ENCODE measurements at places on chromosomes 11 and 22. TPM values are rescaled to one million over a fixed set of nuclear protein-coding genes. Genes with fewer than 3 reads are reported as not detected.

GRCh38 chr11:128236506-128237498 is 350.6 kb downstream of the ETS1 start:
- DNase-seq = no peak

- DNase-seq = no peak
These were observed 75.8 kb downstream of the RAB30 start for GRCh38 chr11:82995754-82996398.

- DNase-seq = no peak
These were observed 33.2 kb downstream of the ZNF195 start for GRCh38 chr11:3345736-3346135.

DNA sequence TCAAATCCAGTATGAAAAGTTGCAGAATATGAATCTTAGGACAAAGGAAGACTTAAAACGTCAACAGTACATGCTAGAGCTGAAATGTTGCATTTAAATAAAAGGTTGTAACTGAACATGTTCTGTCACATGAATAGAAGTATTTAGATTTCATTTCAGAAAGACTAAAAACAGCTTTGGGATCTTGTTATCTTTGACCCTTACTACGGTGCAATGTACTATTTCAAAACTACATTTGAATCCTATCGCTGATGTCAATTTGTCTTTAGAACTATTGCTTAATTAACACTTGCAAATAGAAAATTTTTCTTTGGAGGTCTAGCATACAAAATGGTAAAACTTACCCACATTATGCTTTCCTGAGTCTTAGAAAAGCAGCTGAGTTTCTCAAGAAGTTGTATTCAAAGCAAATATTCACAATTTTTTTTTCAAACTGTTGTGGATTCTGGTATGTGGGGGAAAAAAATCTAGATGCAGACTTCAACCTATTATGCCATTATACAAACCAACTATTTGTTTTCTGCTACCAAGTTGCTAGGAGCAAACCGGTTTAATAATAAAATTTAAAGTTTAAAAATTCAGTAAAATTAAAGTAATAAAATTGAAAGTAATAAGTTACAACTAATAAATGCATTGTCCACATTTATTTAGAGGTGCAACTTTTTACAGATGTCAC is 25.4 kb downstream of the CSTF3 start:
- DNase-seq = no peak

GRCh38 chr11:126112547-126112946 is 49.9 kb upstream of the CDON start:
- DNase-seq = peak; percentile 81

DNA sequence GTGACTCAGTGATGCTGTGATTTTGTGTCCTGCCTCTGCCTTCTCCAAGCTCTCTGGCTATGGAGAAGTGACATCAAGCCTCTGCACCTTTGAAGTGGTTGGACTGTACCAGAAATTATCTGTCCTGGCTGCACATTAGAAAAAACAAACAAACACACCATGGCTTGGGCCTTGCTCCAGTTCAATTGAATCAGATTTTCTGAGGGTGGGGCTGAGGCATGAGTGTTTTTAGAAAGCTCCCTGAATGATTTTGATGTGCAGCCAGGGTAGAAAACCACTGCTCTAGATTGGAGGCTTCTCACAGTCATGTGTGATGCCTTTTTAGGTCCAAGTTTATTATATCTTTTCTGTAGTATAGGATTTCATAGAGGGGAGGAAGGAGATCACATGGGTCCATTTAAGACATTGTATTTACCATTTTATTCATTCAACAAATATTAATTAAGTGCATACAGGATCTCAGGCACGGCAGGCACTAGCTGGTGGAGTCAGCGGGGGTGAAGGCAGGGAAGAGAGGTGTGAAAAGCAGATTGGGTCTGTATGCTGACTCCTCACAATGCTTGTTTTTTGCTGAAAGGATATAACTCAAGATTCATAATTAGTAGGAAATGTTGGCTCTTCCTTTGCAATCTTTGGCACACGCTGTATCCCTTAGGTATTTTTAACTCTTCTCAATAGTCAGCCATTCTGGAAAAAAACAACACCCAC is 7.1 kb upstream of the VSTM5 start:
- no peak for DNase-seq

GRCh38 chr22:17376950-17377349 is 7.7 kb downstream of the CECR2 start:
- no peak for DNase-seq

DNA sequence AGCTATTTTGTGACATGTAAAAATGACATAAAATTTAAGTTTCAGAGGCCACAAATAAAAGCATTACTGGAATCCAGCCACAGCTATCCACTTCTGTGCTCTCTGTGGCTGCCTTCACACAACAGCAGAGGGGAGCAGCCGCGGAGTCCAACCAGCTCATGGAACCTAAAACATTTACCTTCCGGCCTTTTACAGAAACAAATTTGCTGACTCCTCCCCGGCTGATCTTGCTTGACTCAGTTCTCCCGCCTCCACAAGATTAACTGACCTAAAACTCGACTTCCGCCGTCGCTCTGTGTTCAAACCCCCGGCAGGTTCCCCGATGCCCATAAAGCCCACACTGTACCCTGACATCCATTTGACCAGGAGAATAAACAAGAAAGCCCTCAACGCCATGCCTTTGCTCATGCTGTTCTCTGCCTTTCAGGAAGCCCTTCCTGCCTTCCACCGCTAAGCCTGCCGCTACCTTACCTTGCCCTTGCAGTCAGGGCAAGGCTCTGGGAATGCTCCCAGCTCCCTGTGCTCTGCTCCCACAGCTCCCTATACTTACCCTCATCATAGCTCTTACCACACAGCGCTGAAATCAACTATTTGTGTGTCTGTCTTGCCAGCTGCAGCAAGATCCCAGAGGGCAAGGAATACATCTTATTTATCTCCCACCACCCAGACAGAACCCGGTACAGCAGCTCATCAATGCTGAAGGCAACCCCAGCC is 35.4 kb downstream of the MICAL3 start:
- no peak for DNase-seq

GRCh38 chr22:17086296-17086695 is 1.5 kb downstream of the IL17RA start:
- no peak for DNase-seq

GRCh38 chr11:45259592-45259991 is 26.5 kb downstream of the SYT13 start:
- no peak for DNase-seq

DNA sequence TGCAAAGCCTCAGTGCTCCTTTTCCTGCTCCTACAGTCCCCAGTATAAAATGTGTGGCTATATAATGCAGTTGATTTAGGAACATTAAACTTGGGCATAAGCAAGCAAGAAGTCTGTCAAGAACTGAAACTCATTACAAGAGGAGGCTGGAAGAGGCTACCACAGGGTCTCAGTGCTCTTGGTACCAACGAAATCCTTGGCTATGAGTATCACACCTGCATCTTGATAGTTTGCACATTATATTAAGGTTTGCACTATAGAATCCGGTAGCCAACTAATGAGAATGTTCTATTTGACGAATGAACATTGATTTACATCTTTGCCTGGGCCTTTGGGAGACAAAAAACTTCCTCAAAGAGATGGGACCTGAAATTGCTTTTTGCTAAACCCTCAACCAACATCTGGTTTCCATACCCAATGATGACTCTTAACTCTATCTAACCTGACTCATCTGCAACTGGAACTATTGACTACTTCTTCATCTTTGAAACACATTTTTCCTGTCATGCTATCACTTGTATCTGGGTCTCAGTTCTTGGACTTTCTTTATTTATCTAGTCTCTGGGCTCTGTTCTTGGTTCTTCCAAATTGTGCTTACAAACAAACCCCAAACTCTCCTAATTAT is 207.2 kb upstream of the CTSC start:
- DNase-seq = no peak

- no peak for DNase-seq
These were observed 27.1 kb upstream of the OAF start for GRCh38 chr11:120183701-120184141.

GRCh38 chr22:31102441-31103081 is 4.8 kb downstream of the SELENOM start:
- DNase-seq = no peak

DNA sequence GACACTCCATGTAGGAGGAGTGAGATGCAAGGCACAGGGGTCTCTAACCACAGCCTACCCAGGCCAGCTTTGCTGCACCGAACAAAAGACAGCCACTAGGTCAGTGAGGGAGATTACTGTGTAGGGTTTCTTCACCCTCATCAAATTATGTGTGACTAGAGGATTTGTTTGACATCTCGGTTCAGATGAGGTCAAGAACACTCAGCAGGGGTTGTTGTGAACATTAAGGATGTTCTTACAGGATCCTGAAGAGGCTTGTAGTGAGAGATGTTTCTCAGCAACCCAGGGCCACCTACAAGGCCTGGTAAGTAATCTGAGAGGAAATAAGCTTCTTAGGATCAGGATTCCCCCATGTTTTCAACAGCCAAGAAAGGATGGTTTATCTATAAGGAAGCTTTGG is 202.1 kb downstream of the NXPE2 start:
- DNase-seq = no peak

DNA sequence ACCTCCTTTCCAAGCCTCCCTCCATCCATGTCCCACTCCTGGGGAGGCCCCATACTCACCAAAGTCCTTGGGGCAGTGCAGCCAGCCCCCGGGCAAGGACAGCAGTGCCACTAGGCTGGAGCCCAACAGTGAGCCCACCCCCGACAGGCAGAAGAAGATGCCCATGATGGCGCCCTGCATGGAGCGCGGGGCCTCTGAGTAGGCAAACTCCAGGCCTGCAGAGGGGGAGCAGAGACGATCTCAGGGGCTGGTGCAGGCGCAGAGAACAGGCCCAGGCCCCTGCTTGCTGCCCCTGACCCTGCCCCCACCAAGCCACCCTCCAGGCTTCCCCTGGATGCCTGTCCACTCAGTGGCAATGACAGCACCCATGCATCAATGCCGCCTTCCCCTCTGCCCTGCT is 13.6 kb downstream of the TMEM132A start:
- no peak for DNase-seq

DNA sequence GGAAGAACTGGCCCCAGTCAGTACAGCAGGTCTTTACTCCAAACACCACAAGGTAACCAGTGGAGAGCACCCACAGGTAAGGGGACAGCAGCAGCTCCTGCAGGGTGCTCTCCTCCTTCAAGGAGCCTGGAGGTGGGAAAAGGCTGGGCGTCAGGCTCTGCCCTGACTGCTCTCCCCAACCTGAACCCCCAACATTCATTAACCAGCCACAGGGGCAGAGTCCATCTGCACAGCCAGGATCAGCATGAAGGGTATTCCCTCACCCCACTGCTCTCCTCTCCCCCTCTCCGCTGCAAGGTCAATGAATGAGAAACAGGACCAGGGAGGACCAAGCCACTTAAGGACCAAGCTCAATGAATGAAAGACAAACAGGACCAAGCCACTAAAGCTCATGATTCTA is 3.7 kb downstream of the SLC37A4 start:
- no peak for DNase-seq

- peak; percentile 83 for DNase-seq
These were observed 282 bp downstream of the MPPED2 start for GRCh38 chr11:30585892-30586250.

Gene ELMOD1
- polyA plus RNA-seq = 5.8 TPM

Gene SLC22A8
- 1.7 TPM for polyA plus RNA-seq

Gene BTG4
- not detected for polyA plus RNA-seq

Gene ACP2
- 25.9 TPM for polyA plus RNA-seq

Gene ABTB2
- polyA plus RNA-seq = 7.0 TPM

Gene ELF5
- not detected for polyA plus RNA-seq

Gene DGAT2
- polyA plus RNA-seq = 21.5 TPM

Gene SRSF8
- 31.7 TPM for polyA plus RNA-seq

Gene C22orf23
- 1.2 TPM for polyA plus RNA-seq

Data from brain (organoid and tissue), 16 donors.